ENCODE measurements at places on chromosomes 5 and 9.

DNA sequence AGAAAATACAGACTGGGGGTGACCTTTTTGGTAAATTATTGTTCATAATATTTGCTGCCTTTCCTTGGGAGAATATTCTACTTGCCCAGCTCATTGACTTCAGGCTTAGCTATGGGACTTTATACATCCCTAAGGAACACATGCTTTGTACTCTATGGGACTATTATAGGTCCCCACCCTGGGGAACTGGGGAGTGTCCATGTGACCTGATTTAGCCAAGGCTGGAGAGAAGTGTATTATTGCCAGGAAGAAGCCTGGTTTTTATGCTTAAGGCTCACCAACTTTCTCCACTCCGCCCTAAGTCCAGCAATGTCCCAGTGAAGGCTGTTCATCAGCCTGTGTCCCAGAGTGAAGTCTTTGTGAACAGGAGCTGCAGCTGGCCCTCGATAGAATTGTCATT, 16.6 kb upstream of the DRD1 start:
- no peak for DNase-seq

DNA sequence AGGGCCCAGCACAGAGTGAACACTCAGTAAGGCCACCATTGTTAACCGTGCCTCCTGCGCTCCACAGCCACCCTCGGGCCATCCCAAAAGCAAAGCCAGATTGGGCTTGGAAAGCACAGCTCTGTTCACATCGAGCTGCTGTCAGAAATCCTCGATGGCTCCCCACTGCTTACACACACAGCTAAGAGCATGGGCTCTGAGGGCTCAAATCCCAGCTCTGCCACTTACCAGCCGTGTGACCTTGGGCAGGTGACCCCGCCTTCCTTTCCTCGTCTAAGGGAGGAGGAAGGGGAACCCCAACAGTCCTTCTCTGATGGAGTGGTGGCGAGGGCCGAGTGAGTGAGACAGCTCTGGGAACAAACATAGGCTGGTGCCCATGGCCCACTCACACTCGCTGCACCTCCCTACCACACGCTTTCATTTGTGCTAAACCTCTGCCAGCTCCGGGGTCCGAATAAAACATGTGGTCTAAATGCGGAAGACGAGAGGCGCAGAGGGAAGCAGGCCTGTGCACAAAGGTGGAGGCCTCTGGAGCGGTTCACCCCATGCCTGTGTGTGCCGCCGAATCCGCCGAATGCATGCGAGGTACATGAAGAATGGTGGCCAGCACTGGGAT, 139.3 kb downstream of the PAX5 start:
- no peak for DNase-seq

GRCh38 chr9:112174222-112174964, 704 bp downstream of the SUSD1 start:
- DNase-seq, result peak; percentile 55

DNA sequence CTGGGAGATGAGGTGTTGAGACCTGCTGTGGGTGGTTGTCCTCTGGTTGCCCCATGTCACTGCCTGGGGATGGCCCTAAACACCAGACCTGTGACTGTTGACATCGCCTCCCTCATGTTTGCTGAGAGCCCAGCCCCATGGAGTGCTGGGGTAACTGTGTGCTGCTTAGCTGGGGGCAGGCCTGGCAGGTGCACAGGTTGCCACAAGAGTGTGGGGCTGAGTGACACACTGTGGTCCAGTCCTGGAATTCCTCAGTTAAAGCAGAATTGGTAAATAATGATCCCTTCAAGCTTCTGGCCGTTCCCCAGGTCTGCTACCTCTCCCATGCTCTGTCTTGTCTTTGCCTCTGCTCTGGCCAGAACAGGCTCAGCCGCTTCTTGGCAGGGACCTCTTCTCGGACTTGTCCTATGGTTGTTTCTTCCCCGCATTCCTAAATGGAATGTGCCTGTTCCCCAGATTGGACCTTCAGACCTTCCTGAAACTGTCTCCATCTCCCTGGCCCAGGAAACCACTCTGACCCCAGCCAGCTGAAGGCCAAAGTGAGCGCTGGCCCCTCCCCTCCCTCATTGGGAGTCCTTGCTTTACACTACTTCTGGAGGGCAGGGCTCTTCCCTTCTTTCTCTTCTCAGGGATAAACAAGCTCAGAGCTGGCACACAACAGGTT, 61.2 kb upstream of the PITX1 start:
- DNase-seq, result no peak

DNA sequence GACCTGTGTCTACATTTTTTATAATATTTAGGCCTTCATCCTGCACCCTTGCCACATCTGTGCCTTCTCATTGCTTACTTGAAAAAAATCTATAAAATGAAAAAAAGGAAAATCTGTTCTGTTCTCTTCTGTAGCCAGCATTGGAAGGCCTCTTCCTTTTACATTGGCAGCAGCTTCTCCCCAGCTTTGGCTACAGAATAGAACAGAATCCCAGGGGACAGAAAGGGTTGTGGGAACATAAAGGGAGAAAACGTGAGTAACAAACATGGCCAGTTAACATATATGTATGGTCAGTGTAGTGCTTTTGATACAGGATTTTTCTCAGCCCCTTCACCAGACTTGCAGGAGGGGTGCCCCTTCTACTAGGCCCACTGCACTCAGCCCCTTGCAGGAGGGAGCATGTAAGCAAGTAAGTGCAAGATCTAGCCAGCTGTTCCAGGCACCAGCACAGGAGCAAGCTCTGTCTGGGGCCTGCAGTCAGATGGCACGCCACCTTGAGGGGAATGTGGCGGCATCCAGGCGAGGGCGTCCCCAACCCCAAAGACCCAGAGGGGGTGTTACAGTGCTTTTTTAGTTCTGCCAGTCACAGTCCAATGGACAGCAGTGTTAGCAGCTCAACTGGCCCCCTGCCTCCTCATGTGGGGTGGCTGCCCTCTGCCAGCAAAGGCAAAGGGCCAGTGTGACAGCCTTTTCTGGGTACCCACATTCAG, 330.5 kb upstream of the ZNF462 start:
- DNase-seq, result no peak

DNA sequence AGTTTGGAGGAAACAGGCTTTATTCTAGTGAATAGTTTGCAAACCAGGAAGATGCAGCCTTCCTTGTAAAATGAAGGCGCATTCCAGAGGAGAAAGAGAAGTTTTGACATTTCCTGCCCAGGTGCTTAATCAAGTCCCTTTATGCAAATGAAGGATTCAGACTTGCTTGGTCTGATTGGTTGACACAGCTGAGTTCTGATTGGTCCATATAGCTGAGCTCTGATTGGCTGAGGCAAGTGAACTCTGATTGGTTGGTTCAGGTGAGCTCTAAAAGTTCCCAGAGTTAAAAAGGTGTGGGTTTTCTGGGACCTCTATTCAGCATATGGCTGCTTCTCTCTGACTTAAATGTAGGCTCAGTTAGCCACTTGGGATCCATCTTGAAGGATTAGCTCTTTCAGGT, 151.0 kb downstream of the CACNA1B start:
- no peak for DNase-seq
